ENCODE measurements at places on chromosomes 1 and 21.

DNA sequence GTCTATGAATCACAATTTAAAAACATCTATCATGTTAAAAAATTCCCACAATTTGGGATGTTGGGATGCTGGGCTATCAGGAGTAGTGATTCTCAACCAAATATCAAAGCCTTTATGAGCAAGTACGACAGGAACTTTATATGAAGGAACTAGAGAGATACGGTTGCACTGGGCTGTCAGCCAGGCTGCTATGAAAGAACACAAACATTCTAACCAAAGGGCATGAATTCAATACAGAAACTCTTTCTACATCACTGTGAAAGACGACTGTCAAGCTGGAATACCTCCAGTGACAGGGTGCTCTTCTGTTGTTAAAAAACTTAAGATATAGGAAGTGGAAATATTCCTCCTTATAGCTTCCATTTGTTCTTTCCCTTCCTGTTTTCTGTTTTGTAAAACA, 9.8 kb downstream of the CACNA1E start:
- no peak for DNase-seq

GRCh38 chr1:236508593-236509027, 15.2 kb upstream of the LGALS8 start:
- no peak for DNase-seq

- DNase-seq, result no peak
Observed at GRCh38 chr1:40795811-40796586, 12.4 kb downstream of the KCNQ4 start.

- DNase-seq, result no peak
Observed at GRCh38 chr1:180425952-180426351, 76.4 kb downstream of the ACBD6 start.

DNA sequence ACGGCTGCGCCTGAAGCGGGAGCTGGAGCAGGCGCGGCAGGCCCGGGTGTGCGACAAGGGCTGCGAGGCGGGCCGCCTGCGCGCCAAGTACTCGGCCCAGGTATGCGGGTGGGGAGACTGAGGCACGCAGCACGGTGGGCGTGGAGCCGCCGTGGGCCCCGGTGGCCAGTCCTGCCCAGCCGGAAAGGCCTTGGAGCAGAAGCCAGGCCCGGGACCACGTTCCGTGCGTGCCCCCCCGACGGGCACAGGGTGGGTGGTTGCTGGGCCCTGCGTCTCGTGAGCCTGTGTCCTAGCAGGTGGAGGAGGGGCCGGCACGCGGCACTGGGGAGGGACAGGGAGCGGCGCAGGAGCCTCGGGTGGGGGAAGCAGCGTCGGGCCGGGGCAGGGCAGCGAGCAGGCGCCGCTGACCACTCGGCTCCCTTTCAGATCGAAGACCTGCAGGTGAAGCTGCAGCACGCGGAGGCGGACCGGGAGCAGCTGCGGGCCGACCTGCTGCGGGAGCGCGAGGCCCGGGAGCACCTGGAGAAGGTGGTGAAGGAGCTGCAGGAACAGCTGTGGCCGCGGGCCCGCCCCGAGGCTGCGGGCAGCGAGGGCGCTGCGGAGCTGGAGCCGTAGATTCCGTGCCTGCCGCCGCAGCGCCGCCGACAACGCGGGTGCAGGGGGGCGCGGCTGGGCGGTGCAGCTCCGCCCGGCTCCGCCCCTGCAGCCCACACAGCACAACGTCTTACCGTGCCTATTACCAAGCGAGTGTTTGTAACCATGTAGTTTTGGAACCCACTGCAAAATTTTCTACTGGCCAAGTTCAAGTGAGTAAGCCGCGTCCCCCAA, 78.2 kb downstream of the SKI start:
- no peak for DNase-seq

GRCh38 chr1:156513185-156513584, 12.6 kb upstream of the MEF2D start:
- no peak for DNase-seq

GRCh38 chr1:44472620-44473525, 67.8 kb downstream of the RNF220 start:
- DNase-seq, result no peak

GRCh38 chr1:28308750-28309149, 20.1 kb upstream of the MED18 start:
- no peak for DNase-seq

DNA sequence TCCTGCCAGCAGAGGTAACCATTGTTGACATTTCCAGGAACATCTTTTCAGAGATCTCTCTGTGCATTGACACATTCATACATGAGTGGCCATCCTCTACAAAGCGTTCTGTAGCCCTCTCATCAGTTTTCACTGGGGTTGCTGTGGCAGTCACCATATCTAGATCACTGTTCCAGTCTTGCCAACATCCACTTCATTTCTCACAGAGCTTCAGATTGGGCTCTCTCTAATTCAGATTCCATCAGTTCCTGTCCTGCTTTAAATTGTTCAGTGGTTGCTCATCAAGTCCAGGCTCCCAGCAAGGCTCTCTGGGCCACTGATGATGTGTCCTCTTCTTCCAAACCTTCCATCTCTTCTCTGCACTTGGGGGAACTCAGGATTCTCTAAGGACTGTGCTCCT, 173.7 kb downstream of the KCNJ6 start:
- DNase-seq, result no peak

DNA sequence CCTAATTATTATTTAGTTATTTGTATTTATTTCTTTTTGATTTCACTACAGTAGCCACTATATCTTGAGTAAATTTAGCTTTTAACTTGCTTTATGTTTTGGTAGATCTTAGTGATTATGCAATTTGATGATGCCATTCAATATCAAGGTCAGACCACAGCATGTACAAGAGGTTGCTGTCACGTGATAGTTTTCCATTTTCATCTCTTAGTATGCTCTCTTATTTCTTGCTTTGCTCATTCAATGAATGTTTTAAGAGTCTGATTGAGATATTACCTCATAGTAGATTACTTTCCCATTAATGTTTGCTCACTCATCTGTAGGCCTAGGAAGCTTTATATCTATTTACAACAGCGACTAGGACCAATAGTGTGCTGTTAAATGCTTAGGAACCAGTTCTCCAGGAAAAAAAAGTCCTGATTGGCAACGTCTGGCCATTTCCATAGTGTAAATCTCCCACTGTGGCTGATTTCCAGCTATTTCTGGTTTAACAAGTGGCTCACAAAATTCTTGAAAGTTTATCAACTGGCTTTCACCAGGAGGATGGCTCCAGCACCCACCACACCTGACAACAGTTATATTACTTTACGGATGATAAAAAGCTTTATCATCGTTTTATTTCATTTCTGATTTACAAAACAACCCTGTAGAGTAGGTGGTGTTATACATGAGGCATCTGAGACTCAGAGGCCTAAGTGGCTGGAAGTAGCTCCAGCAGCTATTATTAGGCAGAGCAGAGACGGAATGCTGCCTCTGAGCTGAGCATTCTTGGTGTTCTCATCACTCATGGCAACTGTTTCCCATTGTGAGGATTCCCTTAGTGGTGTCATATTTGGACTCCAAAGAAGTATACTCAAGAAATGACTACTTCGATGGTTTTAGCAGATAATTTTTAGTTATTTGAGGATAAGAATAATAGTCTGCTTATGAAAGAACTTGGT, 235.2 kb downstream of the DISC1 start:
- DNase-seq, result no peak

DNA sequence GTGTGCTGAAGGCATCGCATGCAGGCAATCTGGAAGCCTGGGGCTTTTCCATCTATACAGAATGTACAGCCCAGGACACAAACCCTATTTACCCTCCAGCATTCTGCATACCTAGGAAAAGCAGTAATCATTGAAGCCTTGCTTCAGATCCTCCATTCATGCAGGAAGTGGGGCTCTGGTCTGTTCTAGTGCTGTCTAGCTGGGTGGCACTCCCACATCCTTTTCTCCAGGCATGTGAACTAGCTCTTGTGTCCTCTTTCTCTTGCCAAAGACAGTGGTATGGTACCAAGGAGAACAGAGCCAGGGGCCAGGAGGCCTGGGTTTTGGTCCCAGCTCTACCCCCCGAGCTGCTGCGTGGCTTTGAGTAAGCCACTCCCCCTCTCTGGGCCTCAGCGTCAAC, 21.7 kb downstream of the LRP8 start:
- no peak for DNase-seq

DNA sequence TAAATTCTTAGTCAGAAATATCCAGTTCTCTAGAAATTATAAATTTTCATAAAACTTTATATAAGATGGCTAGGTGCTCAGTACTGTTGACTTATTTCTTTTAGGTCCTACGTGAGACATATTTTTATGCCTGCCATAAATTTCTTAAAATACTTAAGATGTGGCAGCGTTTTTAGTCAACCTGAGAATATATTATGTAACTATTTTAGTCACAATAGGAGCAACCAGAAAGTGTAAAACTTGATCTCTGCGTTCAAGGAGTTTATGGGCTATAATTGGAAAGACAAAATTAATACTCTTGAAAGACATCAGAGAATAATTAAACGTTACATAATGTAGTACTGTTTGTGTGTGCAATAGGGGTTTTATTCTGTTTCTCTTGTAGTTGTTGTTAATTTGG, 24.1 kb upstream of the PGM1 start:
- no peak for DNase-seq

DNA sequence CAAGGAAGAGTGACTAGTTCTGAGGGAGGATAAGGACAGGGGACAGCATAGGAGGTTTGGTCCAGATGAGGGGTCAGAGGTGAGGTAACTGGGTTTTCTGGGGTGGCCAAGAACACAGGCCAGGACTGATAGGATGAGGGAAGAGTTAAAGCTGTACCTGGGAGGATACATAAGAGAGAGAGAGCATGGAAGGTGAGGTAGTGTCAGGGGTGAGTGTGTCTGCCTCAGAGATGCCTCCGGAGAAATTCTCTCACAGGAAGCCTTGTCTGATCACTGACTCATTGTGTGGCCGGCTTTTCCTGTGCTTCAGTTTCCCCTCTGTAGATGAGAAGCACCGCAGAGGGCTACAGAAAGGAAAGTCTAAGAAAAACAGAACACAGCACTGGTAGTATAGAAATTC, 40.2 kb downstream of the FASLG start:
- no peak for DNase-seq

- no peak for DNase-seq
Observed at GRCh38 chr1:115953180-115953579, 23.1 kb upstream of the SLC22A15 start.

DNA sequence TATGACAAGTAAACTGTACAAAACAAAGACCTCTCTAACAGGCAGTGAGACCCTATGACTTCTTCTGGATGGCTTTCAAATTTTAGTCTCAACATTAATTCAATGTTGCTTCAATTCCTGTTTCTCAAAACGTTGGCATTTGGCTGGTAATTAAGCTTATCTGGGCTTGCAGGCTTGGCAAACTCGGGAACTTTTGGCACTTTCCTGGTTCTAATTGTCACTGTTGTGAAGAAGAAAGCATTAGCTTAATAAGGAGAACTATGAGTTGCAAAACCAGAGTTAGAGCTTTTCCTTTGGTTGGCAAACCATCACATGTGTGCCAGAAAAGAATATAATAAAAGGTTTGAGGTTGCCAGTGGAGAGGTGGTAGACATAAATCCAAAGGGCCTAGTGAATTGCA, 698.3 kb downstream of the LRRIQ3 start:
- no peak for DNase-seq

- no peak for DNase-seq
Observed at GRCh38 chr1:232273011-232273410, 356.9 kb downstream of the SIPA1L2 start.

- no peak for DNase-seq
Observed at GRCh38 chr21:16305686-16306085, 575.9 kb downstream of the USP25 start.

GRCh38 chr1:182279724-182280503, 111.7 kb downstream of the GLUL start:
- DNase-seq, result no peak

DNA sequence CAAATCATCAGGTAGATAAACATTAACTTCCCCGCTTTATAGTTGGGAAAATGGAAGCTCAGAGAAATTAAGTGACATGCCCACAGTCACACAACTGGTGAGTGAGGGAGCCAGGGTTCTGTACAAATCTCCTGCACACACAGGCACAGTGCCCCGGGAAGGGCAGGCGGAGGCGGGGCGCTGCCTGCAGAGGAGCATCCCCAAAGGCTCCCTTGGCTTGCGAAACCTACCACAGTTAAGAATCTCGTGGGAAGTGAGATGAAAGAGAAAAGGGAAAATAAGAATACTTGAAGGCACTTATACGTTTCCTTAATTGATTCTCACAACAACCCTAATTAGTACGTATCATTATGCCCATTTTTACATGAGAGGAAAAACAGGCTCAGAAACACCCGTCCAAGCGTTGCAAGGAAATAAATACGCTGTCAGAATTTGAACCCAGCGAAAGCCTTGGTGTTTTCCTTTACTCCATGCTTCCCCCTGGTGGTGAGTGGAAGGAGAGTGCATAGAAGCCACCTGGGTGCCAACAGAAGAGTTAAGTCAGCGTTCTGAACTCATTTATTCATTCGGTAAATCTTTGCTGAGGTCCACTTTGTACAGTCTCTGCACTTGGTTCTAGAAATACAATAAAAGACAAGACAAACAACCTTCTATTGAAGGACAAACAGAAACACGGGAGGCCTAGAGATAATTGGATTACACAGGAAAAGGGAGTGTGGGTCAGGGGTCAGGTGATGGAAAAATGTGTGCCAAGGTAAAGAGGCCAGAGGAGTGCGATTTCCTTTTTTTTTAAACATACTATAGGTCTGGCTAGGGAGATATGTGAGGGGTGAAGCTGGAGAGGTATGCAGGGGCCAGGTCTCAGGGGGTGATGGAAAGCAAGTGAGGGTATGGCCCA, 28.4 kb downstream of the ACP6 start:
- DNase-seq, result no peak

DNA sequence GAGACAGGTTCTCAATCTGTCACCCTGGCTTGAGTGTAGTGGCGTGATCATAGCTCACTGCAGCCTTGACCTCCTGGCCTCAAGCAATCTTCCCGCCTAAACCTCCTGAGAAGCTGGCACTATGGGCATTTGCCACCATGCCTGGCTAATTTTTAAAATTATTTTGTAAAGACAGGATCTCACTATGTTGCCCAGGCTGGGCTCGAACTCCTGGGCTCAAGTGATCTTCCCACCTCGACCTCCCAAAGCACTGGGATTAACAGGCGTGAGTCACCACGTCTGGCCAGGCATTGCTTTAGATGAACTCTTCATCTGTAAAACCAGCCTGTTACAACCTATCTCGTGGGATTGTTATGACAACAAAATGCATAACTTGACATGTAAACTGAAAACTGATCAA, 2.4 kb downstream of the COA6 start:
- DNase-seq, result no peak

DNA sequence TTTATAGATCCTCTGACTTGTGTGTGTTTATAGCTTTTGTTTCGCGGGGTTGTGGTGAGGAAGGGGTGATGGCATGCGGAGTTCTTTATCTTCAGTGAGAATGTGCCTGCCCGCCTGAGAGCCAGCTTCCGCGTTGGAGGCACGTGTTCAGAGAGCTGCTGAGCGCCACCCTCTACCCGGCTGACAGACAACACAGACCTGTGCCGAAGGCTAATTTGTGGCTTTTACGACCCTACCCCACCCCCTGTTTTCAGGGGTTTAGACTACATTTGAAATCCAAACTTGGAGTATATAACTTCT, 14.4 kb upstream of the CD101 start:
- peak; percentile 43 for DNase-seq

- no peak for DNase-seq
Observed at GRCh38 chr1:183077097-183077496, 53.9 kb downstream of the LAMC1 start.

- no peak for DNase-seq
Observed at GRCh38 chr1:220551718-220552117, 23.8 kb downstream of the MARK1 start.

Measured in stimulated activated CD4-positive, alpha-beta T cell treated with anti-CD3 and anti-CD28 coated beads, TNF-alpha, amount 100 ng/mL, for 1 hour (primary cell).